ENCODE measurements at places on chromosomes 7 and 10.

GRCh38 chr7:131556053-131556908 is at the start of gene PODXL:
PODXL (minus strand) TSS chr7:131556628; CDS start chr7:131556359, 269 bp downstream.
- DNase-seq: no peak

GRCh38 chr10:121478556-121478955 is 119.7 kb downstream of the FGFR2 start:
- DNase-seq: no peak

DNA sequence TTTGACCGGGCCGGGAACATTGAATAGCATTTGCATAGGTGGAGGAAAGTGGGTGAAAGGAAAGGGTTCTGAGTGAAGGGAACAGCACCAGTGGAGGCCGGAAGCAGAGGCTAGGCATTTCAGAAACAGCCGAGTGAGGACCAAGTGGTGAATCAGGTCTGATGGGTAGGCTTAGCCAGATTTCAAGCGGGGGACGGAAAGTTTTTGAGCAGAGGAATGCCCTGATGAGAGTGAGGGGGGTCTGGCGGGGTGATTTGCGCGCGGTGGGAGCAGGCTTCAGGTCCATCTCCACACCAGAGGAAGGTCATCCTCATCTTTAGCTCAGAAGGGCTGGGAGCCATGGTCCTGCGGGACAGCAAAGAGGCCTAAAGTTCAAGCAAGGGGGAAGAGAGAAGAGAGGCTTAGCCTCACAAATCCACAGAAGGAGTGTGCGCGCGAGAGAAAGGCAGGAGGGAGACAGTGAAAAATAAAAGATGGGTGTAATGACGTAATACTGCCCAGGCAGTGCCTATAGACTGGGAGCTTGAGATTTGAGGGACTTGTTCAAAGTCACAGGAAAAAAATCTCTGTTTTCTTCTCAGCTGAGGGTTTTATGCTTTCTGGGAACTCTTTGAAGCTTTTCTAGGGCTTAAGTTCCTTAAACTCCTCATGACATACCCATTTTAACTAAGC is 1.0 kb upstream of the DENND2A start:
- DNase-seq: no peak

GRCh38 chr7:972676-973309 is 2.6 kb downstream of the COX19 start:
- DNase-seq: no peak

- DNase-seq: no peak
Observed at GRCh38 chr10:38159004-38159403, 64.9 kb downstream of the ZNF37A start.

GRCh38 chr10:68032113-68032512 is 43.0 kb downstream of the HERC4 start:
- no peak for DNase-seq

- no peak for DNase-seq
Observed at GRCh38 chr7:2613098-2613930, 18.5 kb upstream of the TTYH3 start.

GRCh38 chr7:99379043-99379577 is 4.6 kb downstream of the ARPC1B start:
- no peak for DNase-seq

- no peak for DNase-seq
Observed at GRCh38 chr10:8130973-8131911, 76.8 kb downstream of the GATA3 start.

GRCh38 chr7:115634633-115635032 is 395.9 kb downstream of the TFEC start:
- DNase-seq: no peak

- DNase-seq: no peak
Observed at GRCh38 chr7:111352319-111352718, 210.0 kb downstream of the IMMP2L start.

DNA sequence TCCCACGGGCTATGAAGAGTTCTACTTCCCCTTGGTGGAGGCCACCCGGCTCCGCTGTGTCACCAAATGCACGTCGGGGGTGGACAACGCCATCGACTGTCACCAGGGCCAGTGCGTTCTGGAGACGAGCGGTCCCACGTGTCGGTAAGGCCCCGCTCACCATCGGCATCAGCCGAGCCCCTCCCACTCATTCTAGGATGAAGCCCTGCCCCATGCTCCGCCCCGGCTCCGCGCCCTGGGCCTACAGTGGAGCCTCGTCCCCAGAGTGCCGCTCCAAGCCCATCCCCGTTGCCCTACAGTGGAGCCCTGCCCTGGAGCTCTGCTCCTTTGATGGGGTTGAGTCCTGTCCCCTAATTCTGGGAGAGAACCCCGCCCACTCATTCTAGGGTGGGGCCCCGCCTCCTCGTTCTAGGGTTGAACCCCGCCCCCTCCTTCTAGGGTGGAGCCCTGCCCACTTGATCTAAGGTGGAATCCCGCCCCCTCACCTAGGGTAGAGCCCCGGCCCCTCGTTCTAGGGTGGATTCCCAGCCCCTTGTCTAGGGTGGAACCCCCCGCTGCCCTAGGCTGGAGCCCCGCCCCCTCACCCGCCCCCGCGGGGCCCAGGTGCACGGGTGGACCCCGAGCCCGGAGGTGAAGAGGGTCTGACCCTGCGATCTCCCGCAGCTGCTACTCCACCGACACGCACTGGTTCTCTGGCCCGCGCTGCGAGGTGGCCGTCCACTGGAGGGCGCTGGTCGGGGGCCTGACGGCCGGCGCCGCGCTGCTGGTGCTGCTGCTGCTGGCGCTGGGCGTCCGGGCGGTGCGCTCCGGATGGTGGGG is 3.4 kb upstream of the MUC12 start:
- DNase-seq: no peak

- DNase-seq: no peak
Observed at GRCh38 chr10:78063236-78063635, 29.6 kb downstream of the RPS24 start.

DNA sequence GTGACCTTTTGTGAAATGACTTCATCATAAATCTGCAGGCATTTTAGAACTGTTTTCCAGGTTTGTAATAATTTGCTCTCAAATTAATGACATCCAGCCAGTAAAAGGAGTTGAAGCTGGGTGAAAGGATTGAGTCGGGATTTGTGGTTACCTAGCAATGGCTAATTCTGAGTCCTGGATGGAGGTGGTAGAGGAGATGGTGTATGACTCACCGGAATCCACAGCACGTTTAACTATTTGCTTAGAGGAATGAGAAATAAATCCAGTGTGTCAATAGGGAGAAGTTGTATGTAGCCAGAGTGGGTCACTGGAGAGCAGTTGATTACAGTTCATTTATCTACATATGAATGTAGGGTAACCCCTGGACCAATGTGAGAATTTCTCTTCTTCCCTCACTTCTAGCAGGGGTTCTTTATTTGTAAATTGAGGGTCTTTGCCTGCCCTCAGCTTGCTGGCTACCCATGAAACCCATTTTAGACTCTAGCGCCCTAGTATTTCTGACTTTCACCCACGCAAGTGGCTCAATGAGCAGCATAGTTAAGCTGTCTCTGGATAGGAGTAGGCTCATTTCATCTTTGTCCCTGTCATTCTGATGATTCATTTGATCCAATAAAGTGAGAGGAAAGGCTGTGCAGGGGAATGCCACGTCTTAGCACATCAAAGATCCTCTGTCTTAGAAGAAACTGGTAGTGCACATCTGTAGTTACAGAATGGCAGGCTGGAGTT is 547.8 kb downstream of the SORCS3 start:
- no peak for DNase-seq

DNA sequence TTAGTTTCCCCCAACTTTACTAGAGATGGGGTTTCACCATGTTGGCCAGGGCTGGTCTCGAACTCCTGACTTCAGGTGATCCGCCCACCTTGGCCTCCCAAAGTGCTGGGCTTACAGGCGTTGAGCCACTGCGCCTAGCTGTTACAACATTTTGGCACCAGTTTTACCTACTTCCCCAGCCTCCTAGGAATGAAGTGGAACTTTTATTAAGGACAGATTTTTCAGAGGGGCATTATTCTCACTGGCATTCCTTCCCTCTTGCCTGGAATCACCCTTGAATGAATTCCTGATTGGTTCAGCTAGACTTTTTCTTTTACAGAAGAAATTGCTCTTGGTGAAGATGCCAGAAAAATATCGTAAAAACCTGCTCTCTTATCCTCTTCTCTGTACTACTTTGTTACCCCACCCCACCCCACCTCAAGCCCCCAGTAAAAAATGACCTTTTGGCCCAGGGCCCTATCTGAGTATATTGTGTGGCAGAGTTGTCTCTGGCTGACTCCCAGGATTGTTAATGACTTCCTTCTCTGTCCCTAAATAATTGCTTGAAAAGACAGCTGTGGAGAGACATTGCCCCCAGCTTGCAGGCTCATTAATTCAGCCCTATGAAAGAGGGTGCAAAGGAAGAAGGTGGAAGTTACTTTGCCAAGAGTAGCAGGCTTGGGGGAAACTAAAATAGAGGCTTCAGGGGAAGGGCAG is 189.6 kb downstream of the AUTS2 start:
- DNase-seq: no peak

GRCh38 chr7:73647725-73648592 is 19.7 kb upstream of the VPS37D start:
- no peak for DNase-seq

GRCh38 chr10:59631237-59631636 is 78.4 kb downstream of the SLC16A9 start:
- no peak for DNase-seq

DNA sequence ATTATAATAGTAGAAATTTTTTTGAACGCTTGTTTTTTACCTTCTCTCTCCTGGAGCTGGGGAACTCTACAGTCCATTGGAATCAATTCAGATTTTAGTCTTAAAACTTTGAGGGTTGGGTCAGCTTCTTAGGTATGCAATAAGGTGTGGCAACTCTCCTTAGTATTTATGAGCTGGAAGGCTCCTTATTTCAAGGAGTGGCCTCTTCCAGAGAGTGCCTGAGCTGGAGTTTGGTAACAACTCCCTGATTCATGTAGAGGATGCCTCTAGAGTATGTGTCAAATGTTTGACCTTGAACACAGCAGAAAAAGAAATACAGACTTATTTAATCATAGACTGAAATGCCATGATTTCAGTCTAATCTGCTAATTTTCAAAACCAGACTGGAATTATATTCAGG is 11.1 kb downstream of the CDK14 start:
- DNase-seq: no peak

- no peak for DNase-seq
Observed at GRCh38 chr7:120170834-120171233, 102.1 kb upstream of the KCND2 start.

DNA sequence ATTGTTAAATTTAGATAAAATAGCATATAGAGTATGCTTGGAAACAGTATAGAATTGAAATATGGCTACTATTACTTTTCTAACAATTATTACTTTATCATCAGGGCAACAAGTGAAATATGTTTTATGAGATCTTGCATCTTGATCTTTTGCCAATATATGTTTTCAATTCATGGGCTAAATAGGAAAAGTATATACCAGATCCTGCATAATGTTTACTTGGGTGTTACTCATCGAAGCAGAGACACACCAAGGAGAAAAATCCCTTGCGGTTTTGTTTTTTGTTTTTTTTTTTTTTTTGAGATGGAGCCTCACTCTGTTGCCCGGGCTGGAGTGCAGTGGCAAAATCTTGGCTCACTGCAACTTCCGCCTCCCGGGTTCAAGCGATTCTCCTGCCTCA is 541.4 kb downstream of the SUGCT start:
- no peak for DNase-seq

DNA sequence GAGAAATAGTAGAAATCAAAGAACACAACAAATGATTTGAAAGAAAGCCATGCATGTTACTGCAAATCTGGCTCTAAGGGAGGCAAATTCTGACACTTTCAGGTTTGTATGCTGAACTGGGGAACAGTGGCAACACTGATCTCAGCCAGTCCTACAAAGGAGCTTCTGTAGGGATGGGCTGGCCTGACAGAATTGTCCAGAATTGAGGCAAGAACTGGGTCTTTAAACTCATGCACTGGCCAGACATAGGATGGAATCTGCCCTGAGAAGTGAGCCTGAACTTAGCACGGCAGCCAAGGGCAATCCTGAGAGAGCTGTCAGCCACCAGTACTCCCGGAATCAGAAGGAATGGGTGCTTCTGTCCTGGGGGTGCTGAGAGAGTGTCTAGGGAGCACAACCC is 70.9 kb upstream of the RAPGEF5 start:
- no peak for DNase-seq

DNA sequence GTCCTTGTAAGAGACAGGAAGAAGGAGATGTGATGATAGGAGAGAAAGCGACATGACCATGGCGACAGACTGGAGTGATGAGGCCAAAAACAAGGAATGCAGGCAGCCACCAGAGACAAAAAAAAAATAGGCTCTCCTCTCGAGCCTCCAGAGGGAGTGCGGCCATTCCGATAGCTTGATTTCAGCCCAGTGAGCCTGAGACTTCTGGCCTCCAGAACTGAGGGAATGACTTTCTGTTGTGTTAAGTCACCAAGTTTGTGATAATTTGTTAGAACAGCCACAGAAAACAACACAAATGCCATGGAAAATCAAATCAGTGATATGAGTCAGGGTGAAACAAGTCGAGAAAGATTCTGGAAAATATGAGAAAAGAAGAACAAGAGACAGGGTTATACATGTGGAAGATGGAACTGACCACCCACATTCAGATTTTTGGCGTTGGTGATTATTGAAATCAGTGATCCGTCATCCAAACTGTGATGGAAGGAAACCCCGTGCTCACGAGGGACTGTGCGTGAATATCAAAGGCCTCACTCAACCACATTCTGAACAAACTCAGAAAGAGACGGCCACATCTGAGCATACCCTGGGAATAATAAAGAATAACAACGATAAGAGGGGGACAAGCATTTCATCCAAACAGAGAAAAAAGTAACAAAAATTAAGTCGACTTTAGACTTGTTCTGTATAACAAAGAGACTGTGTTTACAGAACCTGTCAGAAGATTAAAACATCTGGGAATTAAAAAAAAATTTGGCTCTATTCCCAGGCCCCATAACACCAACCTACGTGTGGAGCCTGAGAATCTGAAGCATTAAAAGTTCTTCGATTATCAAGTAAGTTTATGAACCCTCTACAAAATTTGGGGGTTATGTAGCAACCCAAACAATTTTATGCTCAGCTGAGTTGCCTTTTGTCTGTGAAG is 72.1 kb downstream of the EEPD1 start:
- no peak for DNase-seq

GRCh38 chr7:112779667-112780066 is 10.5 kb downstream of the TMEM168 start:
- no peak for DNase-seq

- no peak for DNase-seq
Observed at GRCh38 chr7:21616796-21617436, 74.1 kb downstream of the DNAH11 start.

All from activated CD8-positive, alpha-beta memory T cell treated with anti-CD3 and anti-CD28 coated beads for 1 hour (primary cell).